ENCODE measurements at places on chromosomes 6 and 20. TPM values are rescaled to one million over a fixed set of nuclear protein-coding genes. Genes with fewer than 3 reads are reported as not detected.

DNA sequence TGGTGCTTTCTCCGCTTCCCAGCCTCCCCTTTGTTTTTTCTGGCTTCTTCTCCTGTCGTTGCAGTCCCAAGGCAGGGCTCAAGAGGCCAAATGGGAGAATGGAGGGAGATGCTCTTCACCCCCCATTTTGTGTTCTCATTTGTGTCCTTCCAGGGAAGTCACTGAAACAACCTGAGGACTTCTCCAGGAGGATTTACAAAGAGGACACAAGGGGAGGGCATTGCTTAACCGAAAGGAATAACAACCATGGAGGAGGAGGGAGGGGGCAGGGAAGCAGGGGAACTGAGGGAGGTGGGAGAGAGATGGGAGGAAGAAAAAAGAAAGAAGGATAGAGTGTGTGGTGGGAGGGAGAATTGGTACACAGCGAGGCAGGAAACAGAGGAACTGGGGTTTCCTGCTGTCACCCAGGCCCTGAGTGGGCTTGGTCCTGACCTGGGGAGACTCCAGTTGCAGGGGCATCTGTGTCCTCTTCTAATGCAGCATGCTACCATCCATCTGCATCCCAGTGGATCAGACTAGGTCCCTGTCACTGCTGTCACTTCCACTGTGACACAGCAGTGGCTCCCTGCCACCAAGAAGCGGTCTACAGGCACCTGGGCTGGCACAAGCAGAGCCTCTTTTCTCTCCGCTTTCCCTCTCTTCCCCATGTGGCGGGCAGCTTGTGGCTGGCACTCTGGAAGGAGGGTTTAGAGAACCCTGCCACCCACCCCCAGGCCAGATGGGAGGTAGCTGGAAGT lies 17.1 kb upstream of the MLN start:
- no peak for DNase-seq

- DNase-seq = no peak
Measured at GRCh38 chr6:144746902-144747469, 461.9 kb downstream of the UTRN start.

TGM3 gene
- polyA plus RNA-seq = not detected

SAMD5 gene
- 0.46 TPM for polyA plus RNA-seq

CAP2 gene
- polyA plus RNA-seq = 12.2 TPM

GRCh38 chr6:158457616-158458278 lies 102.1 kb upstream of the TMEM181 start:
- no peak for DNase-seq

POU5F1 gene
- polyA plus RNA-seq = 0.94 TPM

DNA sequence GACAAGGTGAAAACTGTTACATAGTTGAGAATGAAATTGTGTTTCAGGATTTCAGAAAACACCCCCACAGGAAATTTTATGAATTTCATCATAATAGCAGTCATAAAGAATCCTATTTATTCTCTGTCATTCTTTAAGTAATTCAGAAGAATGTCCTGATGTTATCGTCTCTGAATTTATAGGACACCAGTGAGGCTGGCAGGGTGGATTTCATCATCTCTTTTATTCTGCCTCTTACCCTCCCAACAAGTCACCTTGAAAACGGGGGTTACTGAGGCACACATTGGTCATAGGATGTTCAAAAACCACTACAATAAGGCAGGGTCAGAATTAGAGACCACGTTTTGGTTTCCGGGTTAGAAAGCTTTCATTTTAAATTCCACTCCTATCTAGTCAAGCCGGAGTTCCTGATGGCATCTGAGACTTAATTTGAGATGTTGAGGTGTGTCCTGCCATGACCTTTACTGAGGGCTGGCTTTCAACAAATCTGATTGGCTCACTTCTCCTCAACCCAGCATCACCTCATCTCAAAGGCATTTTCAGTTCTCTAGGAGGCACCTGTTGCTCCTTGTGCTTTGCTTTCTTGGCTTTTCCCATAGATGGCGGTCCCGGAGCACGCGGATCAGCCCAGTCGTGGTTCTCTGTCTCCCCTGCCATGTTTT lies 230.6 kb upstream of the SUPT3H start:
- DNase-seq = no peak

GRCh38 chr6:165847407-165848085 lies 184.5 kb upstream of the PDE10A start:
- no peak for DNase-seq

DNA sequence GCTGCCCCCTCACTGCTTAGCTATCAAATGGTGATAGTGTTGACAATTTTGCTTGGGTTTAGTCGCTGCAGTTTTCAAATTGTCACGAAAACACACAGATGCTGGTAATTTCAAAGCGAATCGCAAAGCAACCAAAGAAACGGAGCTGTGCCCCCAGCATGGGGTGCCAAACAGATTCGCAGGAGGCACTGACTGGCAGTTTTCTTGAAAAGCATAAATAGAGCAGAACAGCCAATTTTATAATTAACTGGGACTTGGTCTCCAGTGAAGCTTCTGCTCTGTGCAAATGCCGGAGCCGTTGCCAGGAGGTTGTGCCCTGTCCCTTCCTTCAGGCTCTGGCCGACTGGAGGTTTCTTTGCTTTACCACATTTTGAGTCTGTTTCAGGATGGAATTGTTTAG lies 18.8 kb downstream of the ARHGAP40 start:
- DNase-seq = no peak

GRCh38 chr6:35503534-35503933 lies 6.7 kb upstream of the TEAD3 start:
- no peak for DNase-seq

GRCh38 chr20:49657118-49657901 lies 56.4 kb downstream of the B4GALT5 start:
- DNase-seq = no peak

- no peak for DNase-seq
Measured at GRCh38 chr6:46338131-46338530, 153.1 kb downstream of the RCAN2 start.

GRCh38 chr20:47847884-47848485 lies 62.7 kb upstream of the SULF2 start:
- no peak for DNase-seq

- no peak for DNase-seq
Measured at GRCh38 chr6:159066483-159066882, 21.7 kb upstream of the TAGAP start.

GRCh38 chr6:98636941-98637340 lies 197.4 kb upstream of the POU3F2 start:
- no peak for DNase-seq

SRSF3 gene
- 308 TPM for polyA plus RNA-seq

GRCh38 chr6:79384845-79385244 lies 150.4 kb upstream of the HMGN3 start:
- peak; percentile 50 for DNase-seq

RCAN2 gene
- 0.07 TPM for polyA plus RNA-seq

- no peak for DNase-seq
Measured at GRCh38 chr20:26214991-26215390, 518.3 kb upstream of the ZNF337 start.

TPX2 gene
- 18.1 TPM for polyA plus RNA-seq

DNA sequence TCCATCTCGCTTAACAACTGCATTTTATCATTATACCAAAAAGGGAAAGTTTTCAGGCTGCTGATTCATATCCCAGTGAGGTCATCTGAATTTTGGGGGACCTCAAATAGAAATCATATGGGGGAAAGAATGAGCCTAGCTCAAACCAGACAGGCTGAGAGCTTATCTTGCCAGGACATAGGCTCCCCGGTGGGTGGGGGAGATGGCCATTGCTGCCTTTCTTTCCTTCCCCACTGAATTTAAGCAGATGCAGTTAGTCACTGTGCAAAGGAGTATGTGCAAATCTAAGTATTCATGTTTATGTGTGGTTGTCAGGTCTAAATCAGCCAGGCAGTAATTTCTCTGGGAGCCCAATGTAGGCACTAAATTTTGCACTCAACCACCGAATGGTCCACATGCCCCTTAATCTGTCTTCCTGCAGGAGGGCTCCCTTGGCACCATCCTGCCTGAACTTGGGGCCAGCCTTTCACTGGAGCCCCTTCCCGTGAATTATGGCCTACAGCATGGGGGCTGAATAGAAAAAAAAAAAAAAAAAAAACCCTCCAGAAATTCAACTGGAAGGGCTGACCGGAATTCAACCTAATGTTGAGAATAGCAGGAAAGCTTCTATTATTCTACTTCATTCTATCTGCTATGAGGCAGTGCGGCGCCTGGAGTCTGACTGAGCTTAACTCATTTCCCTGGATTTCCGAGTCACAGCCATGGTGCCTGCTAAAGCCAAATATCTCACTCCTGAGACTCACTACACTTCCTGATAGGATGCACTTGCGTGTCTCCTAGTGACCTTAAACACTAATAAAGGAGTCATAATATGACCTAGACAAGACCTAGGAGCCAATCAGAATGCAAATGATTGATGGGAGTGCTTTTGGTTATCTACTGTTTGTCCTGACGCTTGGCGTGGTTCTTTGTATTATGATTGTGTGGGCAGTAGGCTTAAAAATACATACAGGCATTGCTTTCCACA lies 161.5 kb upstream of the HEY2 start:
- DNase-seq = peak; percentile 93

DNA sequence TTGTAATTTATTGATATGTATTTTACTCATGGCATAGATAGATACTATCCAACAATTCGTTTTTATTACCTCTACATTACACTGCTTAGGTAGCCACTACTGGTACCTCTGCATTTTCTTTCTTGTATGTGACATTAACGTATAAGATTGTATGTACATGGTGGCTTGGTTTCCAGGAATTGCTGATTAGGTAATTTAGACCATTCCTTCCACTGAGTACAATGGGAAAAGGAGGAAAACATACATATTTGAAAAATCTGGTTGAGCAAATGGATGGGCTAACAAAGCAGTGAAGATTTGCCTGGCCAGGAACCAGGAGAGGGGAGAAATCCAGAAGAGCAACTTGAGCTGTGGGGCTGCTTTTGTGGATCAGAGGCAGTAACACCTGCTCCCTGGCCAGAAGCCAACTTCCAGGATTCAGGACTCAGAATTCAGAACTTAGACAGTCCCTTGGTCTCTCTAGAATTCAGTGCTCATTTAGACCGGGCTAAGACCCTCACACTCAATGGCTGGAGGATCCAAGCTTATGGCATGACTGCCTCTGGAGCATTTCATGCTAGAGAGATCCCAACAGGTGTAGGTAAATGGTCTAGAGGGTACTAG lies 17.9 kb upstream of the MICB start:
- DNase-seq = no peak

- no peak for DNase-seq
Measured at GRCh38 chr6:17988422-17988944, 1.0 kb upstream of the KIF13A start.
